CD4-positive, alpha-beta T cell treated with Interleukin-2 at 100 ng/mL for 4 hours (primary cell): ENCODE measurements at places on chromosomes 16 and 17.

DNA sequence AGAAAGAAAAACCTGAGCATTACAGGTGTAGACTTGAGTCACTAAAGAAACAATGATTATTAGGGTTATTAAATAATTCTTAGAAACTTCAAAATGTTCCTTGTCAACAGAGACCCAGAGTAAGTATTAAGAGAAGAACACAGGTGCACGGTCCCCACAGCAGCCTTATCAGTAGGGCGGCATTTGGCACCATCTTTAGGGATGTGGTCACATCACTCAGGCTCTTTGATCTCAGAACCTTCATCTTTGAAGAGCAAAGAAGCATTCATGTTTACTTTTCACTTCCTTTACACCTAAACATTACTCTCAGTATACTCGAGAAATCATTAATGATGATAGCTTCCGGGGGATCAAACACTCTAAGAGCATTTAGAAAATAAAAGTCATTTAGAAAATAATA is 928.7 kb downstream of the KCNJ2 start:
- no peak for DNase-seq

- no peak for DNase-seq
Measured at GRCh38 chr17:1179112-1179817, 516 bp downstream of the ABR start.

DNA sequence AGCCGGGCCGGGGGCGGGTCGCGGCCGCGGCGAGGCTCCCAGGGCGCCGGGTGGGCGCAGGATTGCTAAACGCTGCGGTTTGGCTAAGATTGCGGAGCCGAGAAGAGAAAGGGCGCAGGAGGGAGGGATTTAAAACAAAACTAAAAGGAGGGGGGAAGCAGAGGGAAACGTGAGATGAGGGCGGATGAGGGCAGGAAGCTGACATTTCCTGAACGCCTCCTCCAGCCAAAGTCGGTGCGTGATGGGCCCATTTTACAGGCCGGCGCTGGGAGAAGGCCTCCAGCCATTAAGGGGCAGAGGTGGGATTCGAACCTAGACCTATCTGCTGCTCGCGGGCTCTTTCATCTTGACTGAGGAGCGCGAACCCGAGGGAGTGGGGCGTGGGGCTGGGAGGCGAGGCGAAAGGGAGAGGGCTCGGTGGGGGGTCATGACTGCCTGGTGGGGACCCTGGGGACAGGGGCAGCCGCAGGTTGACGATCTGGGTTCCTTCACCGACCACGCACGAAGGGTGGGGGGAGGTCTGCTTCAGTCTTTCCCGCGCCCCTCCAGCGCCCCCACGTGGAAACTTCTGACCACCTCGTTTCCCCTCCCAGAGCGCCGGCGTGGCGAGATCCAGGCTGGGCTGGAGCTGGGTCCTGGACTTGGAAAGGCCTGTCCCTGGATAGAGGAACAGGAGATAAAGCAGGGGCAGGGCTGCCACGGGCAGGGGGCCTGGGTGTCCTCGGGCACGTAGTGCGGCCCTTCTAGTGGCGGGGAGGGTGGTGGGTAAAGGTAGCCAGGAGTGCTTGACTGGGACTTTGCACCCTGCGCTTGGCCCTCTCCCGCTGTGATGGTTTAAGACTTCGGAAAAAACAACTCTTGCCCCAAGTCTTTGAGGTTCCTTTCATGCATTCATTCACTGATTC is 3.8 kb upstream of the TAC4 start:
- DNase-seq: peak; percentile 66

DNA sequence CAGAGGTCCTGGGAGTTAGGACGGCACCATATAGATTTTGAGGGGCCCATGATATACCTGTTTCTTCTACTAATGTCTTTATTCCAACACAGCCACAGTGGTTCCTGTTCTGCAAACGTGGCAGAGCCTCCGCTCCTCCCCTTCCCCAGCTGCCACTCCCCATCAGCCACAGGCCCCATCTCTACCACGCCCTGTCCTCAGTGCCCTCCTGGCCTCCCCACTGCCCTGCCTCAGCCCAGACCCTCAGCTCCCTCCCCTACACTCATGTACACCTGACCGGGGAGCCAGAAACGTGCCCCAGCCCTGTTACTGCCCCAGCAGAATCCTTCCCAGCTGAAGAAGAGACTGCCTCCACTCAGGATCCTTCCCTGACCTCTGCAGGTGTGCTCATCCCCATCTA is 11.9 kb upstream of the RBFOX3 start:
- no peak for DNase-seq

DNA sequence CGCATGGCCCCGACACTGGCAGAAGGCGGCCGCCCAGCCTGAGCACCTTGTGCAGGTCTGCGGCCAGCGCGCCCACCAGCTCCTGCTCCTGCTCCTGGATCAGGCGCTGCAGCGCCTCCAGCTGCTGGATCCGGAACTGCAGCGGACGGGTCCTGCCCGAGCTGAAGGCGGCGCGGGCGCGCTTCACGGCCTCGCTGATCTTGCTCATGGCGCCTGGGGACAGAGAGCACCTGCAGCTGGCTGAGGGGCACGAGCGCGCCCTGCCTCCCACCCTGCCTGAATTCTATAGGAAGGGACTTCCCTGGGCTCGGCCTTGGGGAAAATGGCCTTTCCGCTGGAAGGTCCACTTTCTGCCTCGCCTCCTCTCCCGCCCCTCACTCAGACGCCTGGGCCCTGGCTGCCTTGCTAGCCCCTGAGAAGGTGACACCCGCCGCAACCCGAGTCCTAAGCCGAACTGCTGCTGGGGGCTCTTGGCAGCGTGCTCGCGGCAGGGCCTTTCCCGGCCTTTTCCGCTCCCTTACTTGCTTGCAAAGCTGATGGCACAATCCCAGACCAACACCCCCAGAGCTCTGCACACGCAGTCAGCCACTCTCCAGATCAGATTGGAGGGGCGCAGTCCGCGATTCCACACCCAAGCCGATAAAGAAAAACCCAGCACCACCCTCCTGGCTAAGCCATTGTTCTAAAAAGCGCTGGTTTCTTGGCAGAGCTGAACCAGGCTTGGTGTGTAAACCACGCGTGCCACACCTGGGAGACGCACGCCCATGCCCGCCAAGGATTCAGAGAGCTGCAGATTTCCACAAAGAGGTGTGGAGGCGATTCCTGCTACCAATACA is 3.0 kb downstream of the ALDH3A1 start:
- DNase-seq: peak; percentile 82

DNA sequence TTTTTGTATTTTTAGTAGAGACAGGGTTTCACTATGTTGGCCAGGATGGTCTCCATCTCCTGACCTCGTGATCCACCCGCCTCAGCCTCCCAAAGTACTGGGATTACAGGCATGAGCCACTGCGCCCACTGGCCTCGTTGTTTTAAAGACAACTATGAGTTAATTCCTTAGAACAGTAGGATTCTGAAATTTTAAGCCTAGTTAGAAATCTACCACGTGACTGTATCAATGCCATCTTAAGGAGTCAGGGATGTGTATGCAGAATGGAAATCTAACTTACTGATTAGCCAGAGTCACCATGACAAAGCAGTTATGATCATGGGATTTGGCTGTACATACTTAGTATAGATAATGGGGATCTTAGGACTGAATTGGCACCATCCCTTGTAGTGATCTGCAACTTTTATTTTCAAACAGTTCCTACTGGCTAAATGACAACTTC is 2.8 kb downstream of the CEP20 start:
- no peak for DNase-seq

DNA sequence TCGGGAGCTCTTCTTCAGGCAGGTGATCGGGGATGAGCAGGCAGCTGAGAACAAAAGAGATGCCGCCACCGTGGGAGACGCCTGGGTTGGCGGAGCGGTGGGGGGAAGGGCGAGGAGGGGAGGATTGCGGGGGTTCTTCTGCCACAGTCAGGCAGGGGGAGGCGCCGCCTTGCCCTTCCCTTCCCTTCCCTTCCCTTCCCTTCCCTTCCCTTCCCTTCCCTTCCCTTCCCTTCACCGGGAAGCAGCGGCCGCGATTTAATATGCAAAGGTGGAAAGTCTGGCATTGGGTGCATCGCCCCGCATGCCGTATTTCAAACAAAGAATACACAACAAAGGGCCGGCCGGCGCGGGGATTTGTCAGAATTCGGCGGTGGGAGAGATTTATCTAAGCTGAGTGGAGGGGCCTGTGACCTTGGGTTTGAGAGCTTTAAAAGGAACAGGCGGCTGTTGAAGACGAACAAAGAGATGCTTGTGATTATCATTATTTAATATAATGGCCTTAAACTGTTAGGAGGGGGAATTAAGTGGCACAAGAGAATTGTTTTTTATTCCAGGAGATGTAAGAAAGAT is 262.3 kb upstream of the TNRC6C start:
- no peak for DNase-seq

DNA sequence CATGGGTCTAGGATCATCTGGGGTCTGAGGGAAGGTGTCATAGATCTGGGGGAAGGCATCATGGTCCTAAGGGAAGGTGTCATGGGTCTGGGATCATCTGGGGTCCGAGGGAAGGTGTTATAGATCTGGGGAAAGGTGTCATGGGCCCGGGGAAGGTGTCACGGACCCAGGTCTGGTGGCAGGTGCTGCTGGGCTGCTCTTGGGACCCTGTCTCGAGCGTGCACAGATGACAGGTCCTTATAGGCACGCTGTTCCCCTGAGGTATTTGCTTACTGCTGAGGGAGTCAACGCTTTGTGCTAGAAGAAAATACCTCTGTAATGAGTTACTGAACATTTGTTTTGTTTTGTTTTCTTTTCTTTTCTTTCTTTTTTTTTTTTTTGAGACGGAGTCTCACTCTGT is 1.4 kb downstream of the RAB40C start:
- DNase-seq: no peak

GRCh38 chr17:9760266-9760665 is 31.1 kb downstream of the DHRS7C start:
- no peak for DNase-seq

DNA sequence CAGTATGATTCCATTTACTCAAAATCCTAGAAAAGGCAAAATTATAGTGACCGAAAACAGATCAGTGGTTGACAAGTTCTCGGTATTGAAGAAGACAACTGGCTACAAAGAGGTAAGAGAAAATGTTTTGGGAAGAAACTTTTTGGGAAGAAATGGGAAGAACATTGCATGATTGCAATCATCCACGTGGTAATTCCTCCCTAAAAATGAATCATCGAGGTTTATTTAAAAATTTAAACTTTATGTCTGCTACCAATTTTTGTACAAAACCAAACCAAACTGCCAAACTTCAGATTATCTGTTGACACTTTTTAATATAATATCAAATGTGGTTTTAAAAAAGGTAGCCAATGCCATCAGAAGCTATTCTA is 8.1 kb downstream of the SMURF2 start:
- DNase-seq: no peak

- no peak for DNase-seq
Measured at GRCh38 chr16:86651823-86652222, 73.5 kb downstream of the FOXL1 start.

GRCh38 chr16:4297480-4297879 is 18.4 kb upstream of the GLIS2 start:
- no peak for DNase-seq

DNA sequence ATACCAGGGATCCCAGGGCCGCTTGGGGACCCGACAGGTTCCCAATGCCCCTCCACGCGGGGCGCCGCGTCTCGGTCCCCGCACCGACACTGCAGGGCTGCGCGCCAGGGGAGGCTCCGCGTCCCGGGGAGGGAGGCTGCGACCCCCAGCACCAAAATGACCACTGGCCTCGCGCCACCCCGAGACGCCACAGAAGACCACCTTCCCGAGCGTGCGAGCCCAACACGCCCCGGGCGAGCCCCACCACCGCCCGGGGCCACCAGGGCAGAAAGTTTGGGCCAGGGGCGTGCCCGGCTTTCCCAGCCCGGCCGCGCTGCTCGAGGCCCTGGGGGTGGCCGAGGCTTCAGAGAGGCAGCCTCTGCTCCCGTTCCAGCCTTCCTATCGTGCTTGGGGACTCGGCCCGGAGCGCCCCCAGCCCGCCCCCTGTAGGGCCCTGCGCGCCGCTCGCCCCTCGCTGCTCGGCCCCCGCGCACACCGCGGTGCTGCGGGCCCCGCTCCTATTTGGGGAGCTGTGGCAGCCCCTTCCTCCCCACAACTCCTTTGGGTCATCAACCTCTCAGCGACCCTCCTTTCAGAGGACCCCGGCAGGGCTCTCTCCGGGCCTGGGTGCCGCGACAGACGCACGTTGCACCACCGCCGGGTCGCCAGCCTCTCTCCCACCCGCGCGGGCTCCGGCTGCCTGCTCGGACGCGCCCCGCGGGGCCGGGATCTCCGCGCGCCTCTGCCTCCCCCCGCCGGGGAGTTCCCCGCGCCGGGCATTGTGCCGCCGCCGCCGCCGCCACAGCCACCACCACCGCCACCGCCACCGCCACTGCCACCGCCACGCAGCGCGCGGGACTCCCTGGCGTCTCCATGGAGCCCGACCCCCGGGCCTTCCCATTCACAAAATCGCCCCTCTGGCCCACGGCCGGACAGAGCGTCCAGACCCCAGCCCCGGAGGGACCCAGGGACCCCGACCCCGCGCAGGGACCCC is 892 bp downstream of the RBFOX3 start:
- DNase-seq: no peak

DNA sequence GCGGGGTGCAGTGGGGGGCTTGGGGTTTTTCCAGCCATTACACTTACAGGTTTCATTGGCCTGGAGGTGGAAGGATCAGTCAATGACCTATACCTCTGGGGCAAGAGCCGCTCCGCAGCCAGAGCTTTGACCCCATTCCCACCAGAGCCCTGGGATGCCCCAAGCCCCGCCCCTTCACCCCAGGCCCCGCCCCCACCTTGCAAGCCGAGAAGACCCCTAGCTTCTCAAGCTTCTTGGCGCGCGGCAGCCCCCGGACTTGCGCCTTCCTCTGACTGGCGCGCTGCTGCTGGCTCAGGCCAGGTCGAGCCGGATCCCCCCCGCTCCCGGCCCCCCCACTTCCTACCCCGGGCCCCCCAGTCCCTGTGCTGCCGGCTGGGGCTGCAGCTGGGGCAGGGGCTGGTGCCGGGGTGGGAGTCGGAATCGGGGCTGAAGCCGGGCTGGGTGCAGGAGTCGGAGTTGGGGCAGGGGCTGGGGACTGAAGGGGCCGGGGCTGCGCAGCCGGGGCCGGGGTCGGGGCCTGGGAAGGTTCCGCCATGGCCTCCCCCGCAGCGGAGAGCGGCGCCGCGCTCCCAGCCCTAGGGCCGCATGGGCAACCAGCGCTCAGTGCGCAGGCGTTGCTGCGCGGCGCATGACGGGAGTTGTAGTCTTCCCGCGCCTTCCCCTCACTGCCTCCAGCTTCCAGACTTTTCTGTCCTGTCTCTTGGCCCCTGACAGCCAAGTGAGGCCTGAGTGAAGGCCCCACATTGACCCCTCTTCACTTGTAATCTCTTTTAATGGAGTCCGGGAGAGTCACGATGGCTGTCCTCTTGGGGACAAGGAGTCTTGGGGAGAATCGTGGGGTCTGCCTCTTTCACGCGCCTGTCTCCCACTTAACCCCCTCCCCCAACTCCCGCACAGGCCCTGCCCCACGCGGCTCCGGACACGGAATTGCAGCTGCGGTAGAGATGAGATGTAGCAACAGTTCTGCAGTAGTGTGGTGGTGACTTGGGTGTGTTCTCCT is at the start of gene KAT2A:
Gene KAT2A (minus strand): TSS at position 598 of the 1,000 bp plus-strand sequence. CDS start 63 bp downstream, at position 535.
- peak; percentile 74 for DNase-seq

- DNase-seq: no peak
Measured at GRCh38 chr16:86508028-86508946, 2.0 kb upstream of the FOXF1 start.

GRCh38 chr17:16940116-16940881 is 31.6 kb downstream of the TNFRSF13B start:
- no peak for DNase-seq

GRCh38 chr17:63934183-63935112 is 2.3 kb upstream of the CD79B start:
- no peak for DNase-seq

GRCh38 chr17:45423304-45423974 is 9.2 kb downstream of the ARHGAP27 start:
- DNase-seq: no peak

GRCh38 chr17:79546386-79546785 is 64.5 kb downstream of the RBFOX3 start:
- DNase-seq: no peak
